ENCODE measurements at places on chromosomes 5 and 9.

DNA sequence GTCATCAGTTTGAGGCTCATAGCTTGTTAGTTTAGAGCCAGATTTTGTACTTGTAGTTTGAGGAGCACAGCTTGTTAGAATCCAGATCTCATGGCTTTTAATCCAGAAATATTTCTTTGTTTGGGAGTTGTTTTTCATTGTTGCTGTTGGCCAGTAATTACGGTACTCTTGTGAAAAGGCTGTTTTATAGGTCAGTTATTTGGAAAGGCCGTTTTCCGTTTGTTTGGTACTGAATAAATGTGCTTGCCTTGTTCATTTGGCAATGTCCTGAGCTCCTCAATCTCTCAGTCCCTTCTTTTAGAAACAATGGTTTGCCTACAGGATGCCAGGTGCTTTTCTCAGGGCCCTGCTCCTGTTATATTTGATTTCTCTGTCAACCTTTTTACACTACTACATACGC, 4.5 kb upstream of the MOB3B start:
- DNase-seq, result no peak

GRCh38 chr5:7638456-7638855, 212.5 kb downstream of the CFAP90 start:
- DNase-seq, result no peak

- DNase-seq, result no peak
These were observed 217.5 kb upstream of the OTULINL start for GRCh38 chr5:14364096-14364495.

DNA sequence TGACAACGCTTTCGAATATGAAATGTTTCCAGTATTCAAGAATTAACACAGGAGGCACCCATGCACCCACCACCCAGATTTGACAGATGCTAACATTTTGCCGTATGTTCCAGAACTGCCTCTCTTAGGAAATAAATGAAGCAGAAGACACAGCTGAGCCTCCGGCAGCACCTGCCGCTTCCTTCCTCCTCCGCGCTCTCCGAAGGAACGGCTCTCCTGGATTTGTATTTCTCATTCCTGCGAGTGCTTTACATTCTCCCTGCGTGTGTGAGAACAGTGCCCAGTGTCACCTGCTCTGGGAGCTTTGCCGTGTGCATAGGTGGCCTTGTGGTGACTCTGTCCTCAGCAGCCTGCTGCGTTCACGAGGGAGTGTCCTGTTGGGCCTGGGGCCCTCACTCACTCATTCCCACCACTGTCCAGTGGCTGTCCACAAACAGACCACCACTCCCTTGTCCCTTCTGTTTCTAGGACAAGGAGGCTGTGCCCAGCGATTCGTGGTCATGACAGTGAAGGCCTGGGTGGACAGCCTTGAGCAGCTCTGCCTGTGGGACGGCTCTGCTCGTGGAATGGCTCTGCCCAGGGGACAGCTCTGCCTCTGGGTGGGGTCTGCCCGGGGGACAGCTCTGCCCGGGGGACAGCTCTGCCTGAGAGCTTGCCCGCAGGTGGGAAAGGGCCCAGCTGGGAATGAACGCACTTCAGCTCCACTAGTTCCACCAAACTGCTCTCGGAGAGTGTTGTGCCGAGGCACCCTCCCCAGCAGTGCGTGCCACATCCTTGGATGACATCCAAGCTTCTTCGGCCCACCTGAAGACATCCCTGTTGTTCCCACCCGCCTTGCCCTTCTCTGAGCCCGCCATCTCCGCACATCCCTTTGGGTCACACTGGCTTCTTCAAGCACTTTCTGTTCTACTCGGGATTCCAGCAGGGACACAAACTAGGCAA, 170.5 kb upstream of the PPP1R26 start:
- DNase-seq, result no peak

- DNase-seq, result no peak
These were observed 67.9 kb upstream of the PRR16 start for GRCh38 chr5:120396186-120396585.
